ENCODE measurements at places on chromosomes 3 and 15.

GRCh38 chr3:99960941-99961340, 143.3 kb downstream of the CMSS1 start:
- no peak for DNase-seq

- DNase-seq, result no peak
These were observed 18.3 kb upstream of the SYN2 start for GRCh38 chr3:11985866-11986265.

DNA sequence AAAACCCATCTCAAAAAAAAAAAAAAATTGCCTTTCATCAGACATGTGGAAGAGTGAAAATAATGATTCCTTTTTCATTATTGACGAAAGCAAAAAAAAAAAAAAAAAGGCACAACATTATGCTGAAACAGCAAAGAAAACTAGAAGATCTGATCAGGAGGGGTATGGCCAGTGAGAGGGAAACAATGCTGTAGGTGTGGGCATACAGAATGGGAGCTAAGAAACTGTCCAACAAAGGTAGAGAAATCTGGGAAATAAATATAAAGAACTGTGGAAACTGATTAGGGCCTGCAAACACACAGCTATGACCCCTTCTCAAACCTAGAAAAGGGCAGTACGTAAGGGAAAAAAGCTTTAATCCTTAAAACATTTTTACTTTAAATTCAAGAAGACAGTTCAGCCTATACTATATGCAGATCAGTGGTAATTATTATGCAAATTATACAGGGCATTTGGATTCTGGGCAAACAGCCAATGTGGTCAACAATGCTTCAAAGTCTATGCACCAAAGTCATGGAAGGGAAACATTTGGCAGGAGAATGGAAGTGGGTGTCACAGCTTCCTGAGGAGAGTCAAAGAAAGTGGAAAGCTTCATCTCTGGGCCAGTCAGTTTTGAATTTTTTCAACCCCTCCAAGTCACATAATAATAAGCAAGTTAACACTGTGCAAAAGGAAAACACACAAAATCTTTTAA, 68.3 kb upstream of the SLC12A8 start:
- no peak for DNase-seq

DNA sequence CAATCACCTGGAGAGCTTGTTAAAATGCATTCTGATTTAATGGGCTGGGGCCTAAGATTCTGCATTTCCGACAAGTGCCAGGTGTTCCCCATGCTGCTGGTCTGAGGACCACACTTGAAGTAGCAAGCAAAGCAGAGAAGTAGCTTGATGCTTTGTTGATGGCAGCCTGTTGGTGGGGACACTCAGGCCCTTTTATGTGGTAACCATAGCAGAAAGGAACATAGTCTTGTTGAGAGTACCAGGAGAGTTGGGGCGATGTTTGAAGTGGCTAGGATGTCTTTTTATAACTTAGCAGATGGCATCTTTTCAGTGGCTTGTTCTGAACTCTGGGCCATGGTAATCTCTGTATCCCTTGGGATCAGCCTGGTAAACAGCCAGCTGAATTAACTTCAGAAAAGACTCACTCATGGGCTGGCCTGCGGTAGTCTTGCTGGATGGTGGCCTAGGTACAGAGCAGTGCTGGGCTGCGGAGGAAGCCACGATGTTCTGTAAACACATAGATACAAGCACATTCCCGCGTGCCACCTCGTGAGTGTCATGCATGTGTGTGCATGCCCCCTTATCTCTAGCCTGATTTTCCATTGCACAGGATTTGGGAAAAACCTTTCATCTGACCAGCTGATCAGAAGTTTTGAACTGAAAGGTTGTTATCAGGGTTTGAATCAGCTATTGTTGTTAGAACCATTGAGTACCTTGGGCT, 292.4 kb upstream of the LRRFIP2 start:
- no peak for DNase-seq

DNA sequence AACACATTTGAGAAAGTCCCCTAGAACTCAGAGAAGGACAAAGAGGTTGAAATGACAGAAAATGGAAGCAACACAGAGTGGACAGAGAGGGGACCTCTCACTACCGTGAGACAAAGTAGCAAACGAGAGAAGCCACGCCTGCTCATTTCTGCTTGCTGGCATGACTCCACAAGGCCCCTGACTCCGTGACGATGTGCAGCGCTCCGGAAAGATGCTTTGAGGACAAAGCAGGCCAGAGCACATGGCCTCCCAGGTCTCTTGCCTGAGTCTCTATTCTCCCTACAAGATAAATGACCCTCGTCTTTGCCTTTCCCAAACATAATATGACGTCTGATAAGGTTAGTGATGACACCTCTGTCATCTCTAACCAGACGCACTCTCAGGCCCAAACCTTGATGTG, 63.8 kb upstream of the CTSH start:
- DNase-seq, result no peak

- DNase-seq, result no peak
These were observed 3.2 kb upstream of the PGPEP1L start for GRCh38 chr15:99010768-99011167.

GRCh38 chr3:138686771-138687221, 78.2 kb downstream of the FAIM start:
- no peak for DNase-seq

DNA sequence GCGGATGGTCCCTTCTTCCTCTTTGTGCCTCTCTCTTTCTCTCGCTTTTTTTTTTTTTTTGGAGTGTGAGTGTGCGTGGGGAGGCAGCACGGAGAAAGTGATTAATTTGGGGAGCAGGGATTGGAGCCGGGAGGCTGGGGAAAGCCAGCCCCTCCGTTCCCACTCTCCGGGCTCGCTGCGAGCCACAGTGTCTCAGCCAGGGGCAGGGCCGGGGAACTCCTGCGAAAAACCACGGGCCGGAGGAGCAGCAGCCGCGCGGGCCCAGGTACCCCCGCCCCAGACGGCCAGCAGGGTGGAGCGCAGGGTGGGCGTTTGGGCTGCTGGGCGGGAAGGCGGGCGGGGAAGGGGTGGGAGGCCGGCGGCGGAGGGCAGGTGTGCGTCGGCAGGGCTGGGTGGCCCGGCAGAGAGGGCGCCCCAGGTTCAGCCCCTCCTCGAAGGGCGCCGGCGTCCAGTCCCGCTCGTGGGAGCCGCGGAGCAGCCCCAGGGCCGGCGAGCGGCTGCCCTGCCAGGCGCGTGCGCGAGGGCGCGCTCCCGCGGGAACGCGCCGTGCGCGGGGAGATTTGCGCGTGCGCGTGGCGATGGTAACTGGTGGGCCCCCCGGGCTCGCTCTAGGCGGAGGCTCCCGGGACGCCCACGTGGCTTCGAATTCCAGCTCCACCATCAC, 1.4 kb downstream of the CHL1 start:
- DNase-seq, result no peak

GRCh38 chr3:52278510-52279069, at the start of gene WDR82:
Gene WDR82 (minus strand): TSS chr3:52278649. CDS start chr3:52278361, 288 bp downstream.
- DNase-seq, result peak; percentile 97

DNA sequence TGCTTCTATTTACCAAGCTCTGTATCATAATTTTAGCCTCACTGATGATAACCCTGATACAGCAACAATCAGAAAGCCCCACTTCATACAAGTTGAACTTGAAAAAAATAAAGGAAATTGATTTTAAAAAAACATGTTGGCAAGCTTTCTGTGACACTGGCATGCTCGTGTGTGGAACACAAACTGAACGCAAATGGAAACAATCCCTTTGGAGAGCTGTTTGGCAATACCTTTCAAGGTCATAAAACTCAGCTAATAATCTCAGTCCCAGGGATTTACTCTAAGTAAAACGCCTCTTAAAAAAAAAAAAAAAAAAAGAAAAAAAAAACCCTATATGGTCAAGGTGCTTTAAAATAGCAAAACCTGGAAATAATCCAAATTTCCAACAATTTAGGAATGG, 166.7 kb upstream of the BCL6 start:
- no peak for DNase-seq

GRCh38 chr3:20692675-20693074, 506.7 kb upstream of the SGO1 start:
- no peak for DNase-seq

DNA sequence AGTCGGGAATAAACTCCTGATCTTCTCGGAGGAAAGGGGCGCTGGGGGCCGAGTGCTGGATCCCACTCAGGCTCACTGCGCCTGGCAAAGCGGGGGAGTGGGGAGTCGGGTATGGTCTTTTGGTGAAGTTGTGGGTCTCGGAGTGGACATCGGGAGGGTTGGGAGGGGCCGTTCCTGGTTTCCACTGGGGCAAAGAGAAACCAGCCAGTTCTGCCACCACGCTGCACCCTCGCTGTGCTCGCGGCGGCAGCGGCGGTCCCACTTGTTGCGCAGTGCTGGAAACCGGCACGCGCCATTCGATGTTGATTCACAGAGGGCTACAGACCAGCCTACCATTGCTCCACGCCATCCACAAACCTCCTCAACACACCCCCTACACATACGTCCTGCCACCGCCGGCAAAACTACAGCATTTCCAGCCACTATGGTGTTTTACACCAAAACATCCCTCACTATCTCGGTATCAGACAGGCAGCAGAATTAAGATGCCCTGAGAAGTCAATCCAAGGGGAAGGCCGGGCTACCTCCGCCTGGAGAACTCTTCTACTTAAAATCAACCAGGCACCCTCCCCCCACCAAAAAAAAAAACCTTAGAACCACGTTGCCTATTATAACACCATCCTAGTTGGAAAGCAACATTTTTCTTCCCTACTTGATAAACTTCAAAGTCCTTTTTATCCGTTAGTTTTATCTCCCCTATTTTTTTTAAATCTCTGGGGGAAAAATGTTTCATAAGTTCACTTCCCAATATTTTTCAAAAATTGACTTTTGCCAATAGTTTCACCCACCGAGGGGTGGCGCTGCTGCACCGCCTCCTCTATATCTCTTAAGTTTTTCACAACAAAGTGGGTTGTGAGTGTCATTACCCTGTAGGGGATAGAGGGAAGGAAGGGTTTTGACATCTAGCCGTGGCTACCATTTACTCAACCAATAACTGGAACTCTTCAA, 3.6 kb downstream of the BCL6 start:
- peak; percentile 59 for DNase-seq

DNA sequence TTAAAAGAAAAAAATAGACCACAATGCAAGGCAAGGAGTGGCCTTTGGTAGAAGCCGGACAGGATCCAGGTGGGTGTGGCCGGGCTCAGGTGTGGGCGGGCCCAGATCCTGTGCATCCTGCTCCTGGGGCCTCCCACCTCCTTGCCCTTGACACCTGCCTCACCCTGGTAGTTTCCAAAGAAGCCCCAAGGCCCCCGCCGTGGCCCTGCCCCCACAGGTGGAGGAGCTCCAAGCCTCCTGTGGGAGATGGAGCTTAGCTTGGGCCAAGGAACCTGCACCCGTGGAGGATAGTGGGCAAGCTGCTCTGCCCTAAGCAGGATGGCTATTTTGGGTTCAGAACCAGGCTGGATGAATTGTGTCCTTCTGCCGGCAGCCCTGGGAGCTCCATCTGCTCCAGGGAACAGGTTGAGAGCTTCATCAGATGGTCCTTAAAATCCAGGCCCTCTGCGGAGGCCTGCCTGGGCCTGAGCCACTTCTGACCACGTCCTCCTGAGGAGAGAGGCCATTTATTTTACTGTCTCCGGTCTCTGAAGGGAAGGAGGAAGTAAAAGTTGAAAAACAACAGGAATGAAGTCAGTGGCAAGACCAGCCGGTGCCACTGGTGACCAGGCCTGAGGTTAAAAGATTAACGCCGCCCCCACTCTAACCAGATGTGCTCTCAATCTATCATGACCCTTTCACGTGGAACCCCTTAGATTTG, 53.9 kb upstream of the KLF13 start:
- DNase-seq, result no peak

DNA sequence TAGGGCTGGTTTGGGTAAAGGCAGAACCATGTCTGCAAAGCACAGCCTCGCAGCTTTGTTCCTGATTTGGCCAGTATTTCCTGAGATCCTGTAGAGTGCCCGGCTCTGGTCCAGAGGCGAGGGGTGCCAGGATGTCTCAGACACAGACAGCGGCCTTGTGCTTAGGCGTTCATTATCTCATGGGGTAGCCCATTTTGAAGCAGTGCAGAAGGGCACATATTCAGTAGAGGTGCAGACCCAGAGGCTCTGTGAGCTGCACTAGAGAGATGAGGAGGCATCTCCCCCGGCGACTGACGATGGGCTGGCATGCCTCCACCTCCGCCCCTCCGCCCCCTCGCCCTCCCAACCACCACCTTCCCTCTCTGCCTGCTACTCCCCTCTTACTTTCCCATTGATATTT, 170.3 kb downstream of the CHDH start:
- DNase-seq, result no peak

- no peak for DNase-seq
These were observed 289.1 kb upstream of the MCTP2 start for GRCh38 chr15:93942269-93942694.

- no peak for DNase-seq
These were observed 125.8 kb downstream of the ERC2 start for GRCh38 chr3:56342475-56342874.

DNA sequence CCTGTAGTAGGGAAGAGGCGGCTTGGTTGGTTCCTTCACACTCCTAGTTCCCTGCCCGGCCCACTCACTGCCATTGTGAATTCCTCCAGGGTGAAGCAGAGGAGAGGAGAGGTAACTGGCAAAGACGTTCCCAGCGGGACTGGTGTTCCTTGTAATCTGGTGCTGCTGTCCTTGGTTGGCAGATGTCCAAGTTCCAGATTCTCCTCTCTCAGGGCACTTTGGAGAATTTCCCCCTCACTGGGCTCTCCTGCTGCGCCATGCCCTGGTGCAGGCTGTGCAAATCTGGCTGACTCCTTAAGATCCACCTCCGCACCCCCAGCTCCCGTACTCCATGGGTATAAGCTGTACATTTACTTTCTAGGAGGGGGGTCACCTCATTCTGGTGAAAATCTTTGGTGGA, 37.3 kb downstream of the THSD4 start:
- DNase-seq, result no peak

GRCh38 chr3:123571264-123571972, 13.4 kb downstream of the HACD2 start:
- DNase-seq, result no peak

GRCh38 chr3:164095279-164095678, 983.0 kb downstream of the SI start:
- DNase-seq, result no peak

DNA sequence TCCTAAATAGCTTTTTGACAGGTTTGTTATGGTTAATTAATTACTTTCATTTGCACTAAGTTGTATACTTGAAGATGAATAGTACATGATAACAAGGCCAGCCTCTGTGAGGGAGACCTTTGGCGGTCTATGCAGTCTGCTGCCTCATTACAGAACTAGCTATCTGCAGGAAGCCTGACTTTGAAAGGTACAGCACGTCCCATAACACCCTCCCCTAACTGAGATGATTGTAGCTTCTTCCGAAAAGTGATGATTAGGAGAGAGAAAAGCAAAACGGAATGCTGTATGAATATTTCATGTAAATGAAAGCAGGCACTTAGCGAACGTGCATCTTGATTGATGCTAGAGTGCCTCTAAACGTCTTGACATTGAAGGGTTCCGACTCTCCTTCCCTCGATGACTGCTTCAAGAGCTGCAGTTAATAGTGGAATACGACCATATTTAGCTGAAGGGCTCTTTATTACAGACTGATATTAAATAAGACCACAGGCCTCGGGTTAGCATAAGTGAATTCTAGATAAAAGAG, 116.2 kb upstream of the TMCO5A start:
- no peak for DNase-seq

- no peak for DNase-seq
These were observed 88.1 kb downstream of the MBNL1 start for GRCh38 chr3:152356870-152357276.
